ENCODE measurements at places on chromosomes 1 and 21.
A peak's percentile ranks its signal among the peaks of the same experiment; 100 is the strongest.

GRCh38 chr1:98078596-98078995 lies 157.8 kb upstream of the DPYD start:
- no peak for DNase-seq

GRCh38 chr1:22347854-22348760 lies 103.5 kb upstream of the ZBTB40 start:
- DNase-seq = no peak

GRCh38 chr1:150609732-150610131 lies 19.7 kb downstream of the ENSA start:
- DNase-seq = no peak

DNA sequence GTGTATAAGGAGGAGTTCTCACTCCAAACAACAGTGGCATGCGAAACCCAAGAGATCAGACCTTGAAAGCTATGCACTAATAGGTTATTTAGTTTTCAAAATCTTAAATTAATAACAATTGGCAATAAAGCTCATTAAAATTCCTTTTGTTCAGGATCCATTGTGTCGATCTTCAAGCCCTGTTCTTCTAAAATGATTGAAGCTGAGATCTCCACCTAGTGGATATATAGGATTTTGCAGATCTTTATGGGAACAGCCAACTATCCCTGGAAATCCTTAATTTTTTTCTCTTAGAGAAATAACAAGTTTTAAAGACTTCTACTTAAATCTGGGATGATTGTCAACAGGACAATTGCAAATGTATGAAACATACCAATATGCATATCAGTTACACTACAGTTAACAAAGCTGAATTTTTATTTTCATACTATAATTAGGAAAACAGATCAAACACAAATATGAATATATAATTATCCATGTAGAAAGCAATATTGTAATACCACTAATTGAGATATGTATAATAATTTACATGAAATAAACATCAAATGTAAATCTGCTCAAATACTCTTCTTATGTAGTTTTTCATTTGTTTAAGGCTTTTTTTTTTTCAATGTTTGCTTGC lies 43.3 kb downstream of the LRRC53 start:
- DNase-seq = no peak

DNA sequence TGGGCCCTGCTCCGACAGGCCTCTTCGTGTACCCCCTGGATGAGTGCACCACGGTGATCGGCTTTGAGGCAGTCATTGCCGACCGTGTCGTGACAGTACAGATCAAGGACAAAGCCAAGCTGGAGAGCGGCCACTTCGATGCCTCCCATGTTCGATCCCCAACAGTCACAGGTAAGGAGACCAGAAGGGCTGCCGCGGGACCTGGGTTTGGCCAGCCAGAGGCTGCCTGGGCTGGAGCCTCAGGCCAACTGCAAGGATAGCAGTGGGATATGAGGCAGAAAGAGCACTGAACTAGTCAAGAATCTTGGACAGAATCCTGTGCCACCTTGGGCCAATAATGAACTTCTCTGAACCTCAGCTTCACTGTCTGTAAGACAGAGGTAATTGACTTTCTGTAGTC lies 22.1 kb downstream of the VWA5B1 start:
- DNase-seq = no peak

GRCh38 chr1:47814612-47815395 lies 182.4 kb downstream of the TRABD2B start:
- DNase-seq = no peak

DNA sequence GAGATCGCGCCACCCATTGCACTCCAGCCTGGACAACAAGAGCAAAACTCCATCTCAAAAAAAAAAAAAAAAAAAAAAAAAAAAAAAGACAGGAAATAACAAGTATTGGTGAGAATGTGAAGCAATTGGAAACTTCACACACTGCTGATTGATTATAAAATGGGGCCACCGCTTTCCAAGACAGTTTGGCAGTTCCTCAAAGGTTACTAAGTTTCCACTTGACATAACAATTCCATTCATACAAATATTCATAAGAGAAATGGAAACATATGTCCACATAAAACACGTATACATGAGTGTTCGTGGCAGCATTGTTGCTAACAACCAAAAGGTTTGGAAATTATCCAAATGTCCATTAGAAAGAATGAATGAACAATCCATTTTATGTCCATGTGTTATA lies 26.3 kb downstream of the USP24 start:
- no peak for DNase-seq

- DNase-seq = no peak
Observed at GRCh38 chr1:156140879-156141707, 12.3 kb upstream of the SEMA4A start.

DNA sequence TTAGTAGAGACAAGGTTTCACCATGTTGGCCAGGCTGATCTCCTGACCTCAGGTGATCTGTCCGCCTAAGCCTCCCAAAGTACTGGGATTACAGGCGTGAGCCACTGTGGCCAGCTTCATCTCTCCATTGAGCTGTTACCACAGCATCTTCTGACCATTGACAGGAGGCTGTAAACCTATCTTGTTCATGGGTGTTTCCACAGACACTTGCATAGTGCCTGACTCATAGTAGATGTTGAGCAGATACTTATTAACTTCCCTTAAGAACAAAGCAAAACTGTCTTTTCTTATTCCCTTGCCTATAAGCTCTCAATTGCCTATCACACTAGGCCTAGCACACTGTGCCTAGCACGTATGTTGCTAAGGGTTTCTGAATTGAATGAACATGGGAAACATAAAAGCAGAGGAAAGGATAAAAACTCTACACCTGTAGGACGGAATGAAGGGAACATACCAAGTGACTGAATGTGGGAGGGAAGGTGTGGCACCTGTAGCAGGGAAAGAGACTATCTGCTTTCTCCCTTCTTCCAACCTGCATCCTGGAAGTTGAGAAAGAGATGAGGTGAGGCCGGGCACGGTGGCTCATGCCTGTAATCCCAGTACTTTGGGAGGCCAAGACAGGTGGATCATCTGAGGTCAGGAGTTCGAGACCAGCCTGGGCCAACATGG lies 1.2 kb upstream of the C1orf54 start:
- DNase-seq = no peak

DNA sequence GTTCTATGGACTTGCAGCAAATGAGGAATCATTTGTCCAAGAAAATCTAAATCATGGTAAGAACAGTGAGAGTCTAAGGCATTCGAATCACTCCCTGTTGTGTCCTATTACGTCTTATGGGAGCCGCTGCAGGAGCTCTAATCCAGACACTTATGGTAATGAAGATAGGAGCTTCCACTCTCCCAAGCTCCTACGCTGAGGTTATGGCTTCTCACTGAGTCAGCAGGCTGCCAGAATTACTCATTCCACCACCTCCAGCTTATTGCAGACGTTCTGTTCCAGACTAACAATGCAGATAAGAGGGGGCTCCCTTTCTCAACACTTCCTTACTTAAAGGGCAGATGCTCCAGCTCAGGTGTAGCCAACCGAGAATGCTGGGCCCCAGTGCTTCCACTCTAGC lies 212.6 kb downstream of the GREM2 start:
- peak; percentile 8 for DNase-seq

- no peak for DNase-seq
Observed at GRCh38 chr21:22965455-22966135, 1967.4 kb downstream of the NCAM2 start.

DNA sequence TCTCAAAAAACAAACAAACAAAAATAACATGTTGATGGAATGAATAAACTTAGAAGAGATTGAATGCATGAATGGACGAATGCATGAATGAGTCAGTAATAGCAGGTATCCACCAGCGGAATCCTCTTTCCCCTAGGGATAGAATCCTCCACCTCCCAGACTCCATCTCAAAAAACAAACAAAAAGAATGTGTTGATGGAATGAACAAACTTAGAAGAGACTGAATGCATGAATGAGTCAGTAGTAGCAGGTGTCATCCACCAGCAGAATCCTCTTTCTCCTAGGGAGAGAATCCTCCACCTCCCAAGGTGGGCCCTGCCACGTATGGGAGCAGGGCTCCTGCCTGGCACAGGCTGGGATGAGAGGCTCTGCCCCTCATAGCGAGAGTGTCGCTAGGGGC lies 26.8 kb upstream of the RNF19B start:
- DNase-seq = no peak

- no peak for DNase-seq
Observed at GRCh38 chr1:30329263-30329753, 394.1 kb downstream of the MATN1 start.

GRCh38 chr1:56911098-56911938 lies 54.5 kb downstream of the C8B start:
- no peak for DNase-seq

GRCh38 chr1:46248122-46248920 lies 758 bp downstream of the RAD54L start:
- DNase-seq = no peak

GRCh38 chr1:90924982-90925381 lies 96.9 kb downstream of the ZNF644 start:
- no peak for DNase-seq

DNA sequence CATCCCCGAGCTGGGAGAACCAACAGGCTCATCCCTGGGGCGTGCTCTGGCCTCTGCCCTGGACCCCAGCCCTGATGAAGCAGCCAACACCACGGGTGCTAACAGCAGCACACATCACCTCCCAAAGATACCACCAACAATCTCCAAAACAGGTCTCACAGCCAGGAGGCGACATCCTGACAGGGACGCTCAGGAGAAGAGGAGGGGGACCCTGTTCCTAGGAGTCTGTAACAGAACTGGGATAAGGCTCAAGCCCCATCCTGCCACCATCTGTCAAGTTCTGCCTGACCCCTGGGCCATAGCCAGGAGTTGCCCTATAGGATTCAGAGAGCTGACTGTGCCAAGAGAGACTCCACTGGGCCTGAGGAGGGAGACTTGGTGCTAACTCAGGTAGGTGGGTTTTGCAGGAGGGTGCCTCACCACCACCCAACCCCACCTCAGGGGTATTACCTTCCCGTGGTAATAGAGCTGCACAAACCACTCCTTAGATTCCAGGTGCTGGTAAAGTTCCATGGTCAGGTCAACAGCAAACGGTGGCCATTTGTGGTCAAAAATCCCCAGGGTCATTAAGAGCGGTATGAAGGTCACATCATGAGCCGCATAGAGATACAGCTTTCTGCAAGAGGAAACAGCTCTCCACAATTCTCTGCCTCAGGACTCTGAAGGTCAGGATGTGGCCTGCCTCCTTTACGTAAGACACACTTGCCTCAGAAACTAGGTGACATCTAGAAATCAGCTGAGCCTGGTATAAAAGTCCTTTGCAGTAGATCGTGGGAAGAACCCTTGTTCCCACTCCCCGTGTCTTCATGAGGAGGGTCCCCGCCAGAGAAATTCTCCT lies 22.3 kb downstream of the ACP6 start:
- no peak for DNase-seq

- no peak for DNase-seq
Observed at GRCh38 chr1:163060343-163061007, 8.7 kb upstream of the RGS4 start.

- DNase-seq = no peak
Observed at GRCh38 chr1:163161337-163161736, 41.4 kb downstream of the RGS5 start.

DNA sequence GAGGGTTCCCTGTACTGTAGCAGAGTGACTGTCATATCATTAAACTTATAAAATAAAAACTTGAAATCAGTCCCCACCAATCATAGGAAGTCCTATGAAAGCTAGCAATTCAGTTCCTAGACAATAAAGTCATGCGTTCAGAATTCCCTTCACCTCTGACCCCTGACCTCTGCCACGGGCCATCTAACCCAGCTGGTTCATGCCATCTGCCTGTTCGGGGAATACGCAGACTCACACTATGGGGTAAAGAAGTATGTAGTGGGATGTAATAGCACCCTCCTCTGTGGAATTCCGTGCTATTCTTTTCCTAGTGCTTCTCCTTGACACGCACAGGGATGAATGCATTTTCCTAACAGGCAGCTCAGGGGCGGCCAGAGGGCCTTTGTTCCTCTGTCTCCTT lies 2.1 kb downstream of the GSTM4 start:
- DNase-seq = no peak

DNA sequence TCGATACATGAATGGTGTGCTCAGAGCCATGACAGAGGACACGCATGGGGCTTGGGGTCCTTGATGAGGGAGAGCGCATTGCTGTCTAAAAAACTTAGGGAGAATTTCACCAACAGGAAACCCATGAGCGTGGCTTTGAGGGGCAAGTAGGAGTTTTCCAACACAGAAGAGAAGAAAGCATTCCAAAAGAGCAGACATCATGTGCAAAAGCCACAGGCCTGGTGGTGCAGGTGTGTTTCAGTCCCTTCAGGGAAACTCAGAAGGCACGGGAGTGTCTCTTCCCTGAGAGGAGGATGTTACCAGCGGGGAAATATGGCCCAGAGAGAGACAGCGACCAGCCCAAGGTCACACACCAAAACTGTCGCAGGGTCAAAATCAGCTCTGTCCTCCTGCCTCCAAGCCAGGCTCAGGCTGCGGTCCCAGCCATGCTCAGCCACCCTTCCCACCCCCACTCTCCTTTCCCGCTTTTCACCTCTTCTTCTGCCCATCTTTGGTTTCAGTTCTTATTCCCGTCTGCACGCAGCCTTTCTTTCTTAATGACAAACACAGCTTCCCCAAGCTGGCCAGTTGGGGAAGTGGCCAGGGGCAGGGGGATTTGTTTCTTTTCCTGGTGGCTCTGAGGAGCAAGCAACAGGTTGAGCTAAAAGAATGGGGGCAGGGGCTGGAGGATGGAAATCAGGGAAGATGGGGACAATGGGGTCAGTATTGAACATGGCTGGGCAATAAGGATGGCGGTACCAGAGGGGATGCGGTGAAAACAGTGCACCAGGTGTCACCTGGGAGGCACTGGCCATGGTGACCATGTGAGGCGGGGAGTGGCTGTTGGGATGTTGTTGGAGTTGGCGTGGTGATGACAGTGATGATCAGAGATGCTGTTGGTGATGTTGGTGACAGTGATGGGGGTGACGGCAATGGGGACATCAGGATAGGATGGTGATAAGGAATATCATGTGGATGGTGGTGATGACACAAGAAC lies 10.3 kb downstream of the LAPTM5 start:
- no peak for DNase-seq

GRCh38 chr1:74222701-74223100 lies 12.5 kb upstream of the TNNI3K start:
- no peak for DNase-seq

DNA sequence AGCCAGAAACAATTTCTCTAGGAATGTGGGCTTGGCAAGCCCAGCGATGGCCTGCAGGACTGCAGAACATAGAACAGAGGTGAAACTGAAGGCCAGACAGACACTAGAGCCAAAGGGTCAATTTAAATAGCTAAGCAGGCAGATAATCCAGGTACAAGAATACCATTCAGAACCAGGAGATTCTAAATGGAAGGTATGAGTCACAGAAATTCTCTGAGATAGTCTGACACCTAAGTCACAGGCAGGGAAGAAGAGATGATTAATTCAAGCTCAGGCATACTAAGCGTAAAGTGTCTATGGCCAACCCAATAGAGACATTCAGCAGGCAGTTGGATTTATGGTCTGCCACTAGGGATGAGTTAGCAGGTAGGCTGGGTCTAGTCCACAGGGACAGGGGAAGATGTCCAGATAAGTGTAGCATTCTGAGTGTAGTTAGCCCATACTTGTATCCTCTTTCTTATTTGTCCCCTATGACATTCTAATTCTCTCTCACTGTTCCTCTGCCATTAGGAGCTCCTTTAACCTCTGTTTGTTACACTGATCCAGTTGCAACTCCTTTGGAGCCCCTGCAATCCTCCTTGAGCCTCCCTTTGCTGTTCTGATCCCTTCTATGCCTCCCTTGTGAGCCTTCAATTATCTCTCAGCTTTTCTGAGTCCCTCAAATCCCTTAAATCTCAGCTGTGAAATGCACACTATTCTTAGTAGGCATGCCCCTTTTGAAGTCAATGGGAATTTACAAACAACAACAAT lies 383.8 kb downstream of the LMO4 start:
- DNase-seq = no peak

Data from anterior cingulate cortex (tissue), 58 donors.